ENCODE measurements at places on chromosomes 6 and 20.
A peak's percentile ranks its signal among the peaks of the same experiment; 100 is the strongest.

DNA sequence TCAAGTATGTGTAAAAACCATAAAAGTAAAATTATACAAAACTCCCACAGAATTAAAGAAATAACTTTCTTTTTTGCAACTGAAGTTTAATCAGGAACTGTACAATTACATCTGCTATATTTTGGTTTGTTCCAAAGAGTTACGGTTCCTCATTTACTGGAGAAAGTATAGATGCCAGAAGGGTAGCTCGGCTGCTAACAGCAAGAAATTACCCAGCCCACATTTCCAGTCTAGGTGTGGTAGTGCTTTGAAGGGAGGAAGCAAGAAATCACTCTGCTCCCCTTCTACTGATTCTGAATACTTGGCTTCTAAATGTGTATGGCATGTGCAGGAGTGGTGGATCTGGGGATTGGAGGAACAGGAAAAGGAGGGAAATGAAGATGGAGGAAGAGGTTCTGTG is 441.3 kb downstream of the CDC5L start:
- DNase-seq = no peak

DNA sequence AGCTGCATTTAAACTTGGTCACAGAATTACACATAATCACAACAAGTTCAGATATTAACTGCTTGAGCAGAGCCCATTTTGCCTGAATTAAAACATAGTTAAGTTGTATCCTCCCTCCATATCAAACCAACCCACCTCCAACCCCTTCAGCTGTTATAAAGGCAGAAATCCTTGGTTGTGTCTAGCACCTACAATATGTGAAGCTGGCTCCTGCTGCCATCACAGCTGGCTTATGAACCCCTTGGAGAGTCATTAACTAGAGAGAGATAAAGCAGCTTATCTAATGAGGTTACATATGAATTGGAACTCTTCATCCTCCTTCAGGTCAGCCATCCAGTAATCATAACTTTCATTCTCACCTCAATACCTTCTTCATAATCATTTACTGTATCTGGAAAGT is 101.8 kb downstream of the EPHA7 start:
- DNase-seq = no peak

- DNase-seq = peak; percentile 6
These were observed 14.0 kb downstream of the RBL1 start for GRCh38 chr20:37081717-37082289.

- DNase-seq = peak; percentile 97
These were observed 61.8 kb downstream of the RPP40 start for GRCh38 chr6:4941782-4942672.

GRCh38 chr6:108562503-108562993 is 1.8 kb downstream of the FOXO3 start:
- DNase-seq = peak; percentile 76

- no peak for DNase-seq
These were observed 33.3 kb upstream of the TGM2 start for GRCh38 chr20:38198238-38198861.

GRCh38 chr6:84770521-84770920 is 6.1 kb upstream of the TBX18 start:
- no peak for DNase-seq

GRCh38 chr6:16948396-16948795 is 153.5 kb upstream of the STMND1 start:
- peak; percentile 44 for DNase-seq

DNA sequence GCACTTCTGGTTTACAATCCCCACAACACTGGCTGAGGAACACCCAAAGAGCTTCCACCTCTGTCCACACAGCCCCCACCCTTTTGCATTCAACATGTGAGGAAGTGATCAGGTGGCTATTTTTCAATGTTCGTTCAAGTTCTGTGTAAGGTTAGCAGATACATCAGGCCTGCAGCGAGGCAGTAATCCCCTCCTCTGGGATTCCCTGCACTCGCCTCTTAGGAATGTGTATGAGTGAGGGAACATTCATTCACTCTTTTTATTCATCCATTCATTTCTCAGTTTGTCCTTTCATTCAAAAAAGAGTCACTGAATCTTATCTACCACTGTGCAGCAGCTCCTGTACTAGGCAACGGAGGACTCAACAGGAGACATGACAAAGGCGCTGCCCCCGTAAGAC is 236.4 kb upstream of the PRDM1 start:
- DNase-seq = peak; percentile 31

GRCh38 chr6:137903933-137904821 is 37.1 kb downstream of the TNFAIP3 start:
- DNase-seq = no peak

DNA sequence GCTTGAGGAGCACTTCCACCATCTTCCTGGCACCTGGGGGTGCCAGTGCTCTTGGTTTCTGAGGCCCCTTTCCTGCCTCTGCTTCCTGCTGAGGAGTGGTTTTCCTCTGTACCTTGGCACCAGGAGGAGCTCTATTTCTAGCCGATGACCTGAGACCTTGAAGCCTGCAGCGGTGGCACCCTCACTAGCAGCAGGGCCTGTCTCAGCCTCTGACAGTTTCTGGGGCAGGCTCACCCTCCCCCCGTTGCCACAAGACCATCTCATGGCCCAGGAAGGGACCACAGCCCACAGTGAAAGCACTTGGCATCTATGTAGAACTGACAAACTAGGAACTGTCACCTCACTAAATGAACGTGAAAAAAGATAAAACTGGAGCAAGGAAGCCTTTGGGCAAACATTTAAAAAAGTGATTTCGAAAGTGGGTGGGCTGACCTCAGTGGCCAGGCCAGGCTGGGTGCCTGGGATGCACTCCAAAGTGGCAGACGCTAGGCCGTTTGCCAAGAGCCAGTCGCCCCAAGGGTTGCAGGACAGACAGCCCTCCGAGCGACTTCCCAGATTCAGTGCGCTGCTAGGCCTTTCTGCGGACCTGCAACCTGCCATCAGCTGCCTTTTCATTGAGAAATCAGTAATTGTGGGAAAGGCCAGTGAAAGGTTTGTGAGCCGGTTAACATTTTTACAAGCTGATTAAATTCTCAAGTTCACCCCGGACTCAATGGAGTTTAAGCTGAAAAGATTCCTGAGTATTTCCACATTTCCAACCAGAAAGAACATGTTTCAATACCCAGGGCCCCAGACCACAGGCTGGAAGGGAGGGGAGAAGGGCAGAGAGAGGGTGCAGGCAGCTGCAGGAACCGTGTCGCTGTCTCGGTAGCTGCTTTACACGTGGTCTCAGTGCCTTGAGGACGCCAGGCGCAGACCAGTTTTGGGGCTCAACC is 303.7 kb downstream of the ESR1 start:
- DNase-seq = peak; percentile 27

- no peak for DNase-seq
These were observed 244.1 kb upstream of the QKI start for GRCh38 chr6:163170294-163170883.

DNA sequence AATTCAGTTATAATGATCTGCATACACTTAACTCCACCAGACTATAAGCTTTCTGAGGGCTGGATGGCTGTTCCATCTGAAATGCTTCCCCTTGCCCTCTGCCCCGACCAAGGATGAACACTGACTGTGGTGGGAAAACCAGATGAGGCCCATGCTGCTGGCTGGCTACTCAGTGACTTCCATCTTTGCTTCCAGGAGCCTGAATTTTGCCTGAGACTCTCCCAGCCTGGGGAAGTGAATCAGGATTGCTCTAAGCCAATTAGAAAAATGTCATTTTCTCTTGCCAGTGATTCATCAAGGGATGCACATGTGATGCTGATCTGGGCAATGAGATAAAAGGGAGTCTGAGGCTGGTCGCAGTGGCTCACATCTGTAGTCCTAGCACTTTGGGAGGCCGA is 1.7 kb upstream of the TOMM34 start:
- peak; percentile 63 for DNase-seq

DNA sequence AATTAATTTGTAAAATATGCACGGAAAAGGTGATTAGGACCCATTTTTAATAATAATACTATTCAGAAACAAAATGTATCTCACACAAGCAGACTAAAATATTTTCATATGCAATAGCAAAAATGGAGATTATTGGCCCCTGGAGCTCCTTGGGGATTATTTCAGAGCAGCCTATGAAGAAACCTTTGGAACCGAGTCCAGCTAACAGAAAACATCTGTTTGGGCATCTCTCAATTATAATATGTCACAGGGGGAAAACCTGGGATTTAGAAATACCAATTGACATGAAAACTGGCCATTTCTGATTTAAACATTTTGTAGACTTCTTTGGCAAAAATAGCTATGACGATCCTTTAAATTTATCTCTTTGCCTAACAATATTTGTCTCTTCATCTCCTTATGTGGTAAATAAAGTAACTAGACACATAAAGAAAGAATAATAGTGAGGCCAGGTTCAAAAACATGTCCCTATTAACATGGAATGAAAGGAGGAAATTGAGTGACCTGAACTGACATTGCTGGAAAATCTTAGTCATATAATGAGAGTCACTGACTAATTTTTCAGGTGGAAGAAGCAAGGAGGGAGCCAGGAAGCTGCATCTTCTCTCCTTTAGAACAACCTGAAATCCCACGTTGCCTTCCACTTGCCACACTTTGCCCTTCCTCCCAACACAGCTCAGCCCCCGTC is 199.0 kb downstream of the SOD2 start:
- no peak for DNase-seq

DNA sequence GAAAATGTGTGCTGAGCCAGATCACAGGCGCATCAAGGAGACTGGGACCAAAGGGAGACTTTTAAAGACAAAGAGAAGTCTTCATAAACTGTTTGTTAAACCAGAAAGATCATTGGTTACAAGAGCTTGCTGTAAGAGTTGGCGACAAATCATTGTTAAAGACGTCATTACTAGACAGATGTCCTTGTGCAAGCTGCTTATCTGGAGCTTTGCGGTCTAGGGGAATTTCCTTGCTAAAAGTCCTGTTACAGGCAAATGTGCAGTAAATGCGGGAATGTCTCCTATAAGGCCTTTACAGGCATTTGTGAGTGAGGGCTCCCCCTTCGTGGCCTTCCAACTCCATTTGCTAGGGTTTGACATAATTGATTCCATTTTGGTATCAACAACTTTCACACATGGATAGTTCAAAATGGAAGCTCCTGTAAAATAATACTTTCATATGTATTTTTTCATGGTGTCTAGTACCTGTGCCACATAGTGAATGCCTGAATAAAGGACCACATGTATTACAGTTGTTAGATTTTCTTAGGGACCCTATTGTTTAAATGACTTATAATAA is 362.4 kb downstream of the UTRN start:
- peak; percentile 29 for DNase-seq

- DNase-seq = no peak
These were observed 185.3 kb upstream of the KCNG1 start for GRCh38 chr20:51208162-51208561.

DNA sequence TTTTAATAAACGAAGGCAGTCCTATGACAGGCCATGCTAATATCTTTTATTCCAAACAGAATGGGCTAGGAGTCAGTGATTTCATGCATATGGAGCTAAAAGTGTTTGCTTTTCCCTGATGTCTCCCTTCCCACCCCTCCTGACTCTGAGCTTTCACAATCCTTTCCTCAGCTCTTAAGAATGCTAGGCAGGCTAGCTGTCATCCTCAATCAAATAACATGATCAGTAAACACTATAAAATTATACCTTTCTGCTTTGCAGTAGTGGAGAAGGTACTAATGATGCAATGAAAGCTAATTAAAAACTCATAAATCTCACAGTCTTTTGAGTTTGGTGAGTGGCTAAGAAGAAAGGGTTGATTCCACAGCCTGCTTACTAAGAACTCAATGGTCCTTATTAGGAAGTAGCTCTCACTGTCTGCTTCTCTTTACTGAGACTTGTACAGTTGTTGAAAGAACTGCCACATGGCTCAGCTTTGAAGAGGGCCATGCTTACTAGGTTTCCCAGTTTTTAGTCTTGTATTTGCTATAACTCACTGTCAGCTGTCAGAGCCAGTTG is 250.9 kb upstream of the JAG1 start:
- DNase-seq = peak; percentile 92

DNA sequence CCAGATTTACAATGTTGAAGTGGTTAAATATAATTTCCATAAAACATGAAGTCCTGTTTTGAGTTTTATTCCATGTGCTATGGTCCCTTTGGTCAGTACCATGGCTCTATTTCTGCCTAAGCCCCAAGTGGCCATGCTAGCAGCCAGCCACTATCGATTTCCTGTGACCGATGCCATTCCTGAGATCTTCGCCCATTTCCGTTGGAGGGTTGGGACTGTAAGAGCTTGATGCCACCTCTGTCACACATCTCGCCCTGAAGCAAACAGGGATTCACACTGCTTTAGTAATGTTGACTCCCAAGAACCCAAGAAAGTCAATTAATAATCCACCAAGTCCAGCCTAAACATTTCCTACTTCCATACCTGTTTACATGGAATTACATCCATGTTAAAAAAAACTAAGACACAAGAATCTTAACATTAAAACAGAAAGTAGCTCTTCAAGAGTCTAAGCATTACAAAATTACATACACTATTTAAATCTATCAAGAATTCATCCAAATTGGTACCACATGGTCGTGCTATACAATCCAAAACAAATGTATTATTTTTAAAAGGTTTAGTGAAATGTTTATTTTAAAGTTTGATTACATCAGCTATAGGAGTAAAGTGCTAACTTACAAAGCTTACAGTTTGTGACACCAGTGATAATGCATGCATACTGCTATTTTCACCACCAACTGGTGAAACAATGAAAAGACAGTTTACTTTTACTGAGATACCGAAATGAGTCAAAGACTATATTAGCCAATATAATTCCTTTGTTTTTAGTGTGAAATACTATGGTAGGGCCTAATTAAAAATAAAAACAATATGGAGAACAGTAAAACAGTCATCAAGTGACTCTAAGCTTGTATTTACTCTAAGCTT is 2.5 kb downstream of the RBM39 start:
- DNase-seq = peak; percentile 53

- no peak for DNase-seq
These were observed 128.2 kb upstream of the ADGRB3 start for GRCh38 chr6:68506911-68507310.

GRCh38 chr6:7902221-7902620 is 8.4 kb downstream of the TXNDC5 start:
- no peak for DNase-seq

- no peak for DNase-seq
These were observed 84.7 kb downstream of the PRSS35 start for GRCh38 chr6:83597051-83597450.

All from fibroblast of lung (primary cell).